Activated T-cell treated with anti-CD3 and anti-CD28 coated beads, Interleukin-2, amount 50 U/mL, for 72 hours (primary cell): ENCODE measurements at places on chromosomes 6 and 20.

DNA sequence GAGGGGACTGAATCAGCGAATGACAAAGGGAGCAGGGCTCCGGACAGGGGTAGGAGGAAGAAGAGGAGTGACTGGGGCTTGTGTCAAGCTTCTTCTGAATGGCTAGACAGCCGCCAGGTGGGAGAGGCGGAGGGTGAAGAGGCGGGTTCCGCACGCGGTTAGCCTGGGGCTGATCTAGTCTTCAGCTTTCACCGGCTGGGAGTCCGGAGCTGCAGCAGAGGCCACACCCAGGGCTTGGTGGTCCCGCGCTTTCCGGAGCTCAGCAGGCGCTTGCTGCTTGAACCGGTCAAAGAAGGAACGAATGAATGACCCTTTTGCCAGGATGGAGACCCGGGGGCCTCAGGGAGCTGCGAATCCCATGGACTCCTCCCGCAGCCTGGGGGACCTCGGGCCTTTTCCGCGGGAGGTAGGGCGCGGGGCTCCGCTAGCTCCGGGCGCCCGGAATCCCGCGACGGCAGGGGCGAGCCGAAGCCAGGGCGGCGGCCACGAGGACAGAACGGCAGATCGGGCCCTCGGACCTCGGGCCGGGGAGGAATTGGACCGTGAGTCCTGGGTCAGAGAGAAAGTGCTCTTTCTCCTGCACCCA, at the start of gene C6orf141:
Gene C6orf141 (plus strand): TSS at position 177 of the 586 bp plus-strand sequence. CDS start 125 bp downstream, at position 302.
- peaks cover 21% of the 10 kb centered on the region for H3K4me1 ChIP-seq
- no peak within 1 kb of the TSS for H3K27ac ChIP-seq
- DNase-seq: peak; percentile 27
- H3K4me3 ChIP-seq: peak within 1 kb of the TSS; percentile 81

DNA sequence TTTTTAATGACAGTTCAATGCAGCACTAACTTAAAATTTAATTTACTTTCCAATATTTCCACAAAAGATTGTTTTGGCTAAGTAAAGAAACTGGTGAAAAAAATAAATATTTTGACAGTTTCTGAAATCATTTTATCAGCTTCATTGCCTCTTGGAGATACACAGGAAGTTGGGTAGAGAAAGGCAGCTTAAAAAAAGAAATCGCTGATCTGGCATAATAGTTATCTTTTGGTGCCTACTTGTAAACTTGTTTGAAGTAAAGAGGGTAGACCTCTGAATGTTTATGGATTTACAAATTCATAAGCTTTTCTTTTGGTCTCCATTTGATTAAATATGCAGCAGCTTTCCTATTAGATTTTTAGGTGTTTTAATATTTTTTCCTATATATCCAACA, 103.4 kb downstream of the RTN4IP1 start:
- H3K4me1 ChIP-seq: peaks cover 95% of the 10 kb centered on the region
- H3K27ac ChIP-seq: peak overlapping the region; percentile 99
- peaks cover 18% of the 10 kb centered on the region for H3K36me3 ChIP-seq
- no peak for DNase-seq
- peak overlapping the region; percentile 82 for H3K4me3 ChIP-seq

GRCh38 chr6:64155063-64155462, 519.5 kb downstream of the PHF3 start:
- no peak for DNase-seq
- H3K4me1 ChIP-seq: no peaks in the 10 kb centered on the region
- no peaks in the 10 kb centered on the region for H3K36me3 ChIP-seq
- no peak overlapping the region for H3K27ac ChIP-seq
- H3K27me3 ChIP-seq: no peaks in the 10 kb centered on the region

DNA sequence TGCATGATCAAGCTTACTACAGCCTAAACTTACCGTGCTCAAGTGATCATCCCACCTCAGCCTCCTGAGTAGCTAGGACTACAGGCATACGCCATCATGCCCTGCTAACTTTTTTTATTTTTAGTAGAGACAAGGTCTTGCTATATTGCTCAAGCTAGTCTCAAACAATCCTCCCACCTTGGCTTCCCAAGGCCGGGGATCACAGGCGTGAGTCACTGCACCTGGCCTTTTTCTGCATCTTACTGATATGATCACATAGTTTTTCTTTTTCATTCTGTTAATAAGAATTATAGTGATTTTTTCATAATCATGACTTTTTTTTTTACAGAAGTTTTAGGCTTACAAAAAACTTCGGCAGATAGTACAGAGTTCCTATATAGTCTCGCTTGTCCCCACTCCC, 93.2 kb downstream of the KIF13A start:
- H3K27ac ChIP-seq: no peak overlapping the region
- peaks cover 62% of the 10 kb centered on the region for H3K27me3 ChIP-seq
- H3K4me3 ChIP-seq: no peak overlapping the region
- no peaks in the 10 kb centered on the region for H3K4me1 ChIP-seq

GRCh38 chr6:106122938-106123656, 37.0 kb downstream of the PRDM1 start:
- no peaks in the 10 kb centered on the region for H3K36me3 ChIP-seq
- H3K4me3 ChIP-seq: no peak overlapping the region
- H3K27me3 ChIP-seq: peaks cover 25% of the 10 kb centered on the region
- no peak overlapping the region for H3K27ac ChIP-seq
- peaks cover 76% of the 10 kb centered on the region for H3K4me1 ChIP-seq

- peaks cover 7% of the 10 kb centered on the region for H3K4me1 ChIP-seq
- H3K27ac ChIP-seq: no peak within 1 kb of the TSS
- H3K4me3 ChIP-seq: peak within 1 kb of the TSS; percentile 93
- peaks cover 77% of the 10 kb centered on the region for H3K27me3 ChIP-seq
- peak; percentile 44 for DNase-seq
Measured at GRCh38 chr6:7541175-7542064, at the start of gene DSP. TSS of gene DSP (plus strand) at chr6:7541671. CDS start at chr6:7541916, 245 bp downstream.

DNA sequence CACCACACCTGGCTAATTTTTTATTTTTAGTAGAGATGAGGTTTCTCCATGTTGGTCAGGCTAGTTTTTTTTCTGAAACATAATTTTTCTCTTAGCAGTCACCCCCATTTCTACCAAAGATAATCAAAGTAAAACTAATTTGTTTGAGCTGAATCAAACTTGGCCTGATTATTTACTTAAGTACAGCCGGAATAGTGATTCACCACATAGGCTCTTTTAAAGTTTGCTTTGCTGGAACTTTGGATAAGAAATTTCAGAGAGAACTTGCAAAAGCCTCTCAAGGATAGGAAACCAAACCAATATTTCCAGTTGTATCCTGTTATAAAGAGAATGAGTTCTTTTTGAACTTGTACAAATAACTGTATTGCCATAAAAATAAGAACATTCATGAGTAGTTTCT, 105.0 kb upstream of the SYNCRIP start:
- H3K27me3 ChIP-seq: peaks cover 16% of the 10 kb centered on the region
- H3K27ac ChIP-seq: no peak overlapping the region
- H3K4me3 ChIP-seq: no peak overlapping the region
- no peak for DNase-seq
- no peaks in the 10 kb centered on the region for H3K4me1 ChIP-seq

GRCh38 chr6:41036186-41036585, 2.8 kb downstream of the UNC5CL start:
- no peak for DNase-seq
- no peak overlapping the region for H3K27ac ChIP-seq
- no peak overlapping the region for H3K4me3 ChIP-seq
- H3K27me3 ChIP-seq: no peaks in the 10 kb centered on the region
- peaks cover 8% of the 10 kb centered on the region for H3K4me1 ChIP-seq
